ENCODE measurements at places on chromosomes 7 and 10.

DNA sequence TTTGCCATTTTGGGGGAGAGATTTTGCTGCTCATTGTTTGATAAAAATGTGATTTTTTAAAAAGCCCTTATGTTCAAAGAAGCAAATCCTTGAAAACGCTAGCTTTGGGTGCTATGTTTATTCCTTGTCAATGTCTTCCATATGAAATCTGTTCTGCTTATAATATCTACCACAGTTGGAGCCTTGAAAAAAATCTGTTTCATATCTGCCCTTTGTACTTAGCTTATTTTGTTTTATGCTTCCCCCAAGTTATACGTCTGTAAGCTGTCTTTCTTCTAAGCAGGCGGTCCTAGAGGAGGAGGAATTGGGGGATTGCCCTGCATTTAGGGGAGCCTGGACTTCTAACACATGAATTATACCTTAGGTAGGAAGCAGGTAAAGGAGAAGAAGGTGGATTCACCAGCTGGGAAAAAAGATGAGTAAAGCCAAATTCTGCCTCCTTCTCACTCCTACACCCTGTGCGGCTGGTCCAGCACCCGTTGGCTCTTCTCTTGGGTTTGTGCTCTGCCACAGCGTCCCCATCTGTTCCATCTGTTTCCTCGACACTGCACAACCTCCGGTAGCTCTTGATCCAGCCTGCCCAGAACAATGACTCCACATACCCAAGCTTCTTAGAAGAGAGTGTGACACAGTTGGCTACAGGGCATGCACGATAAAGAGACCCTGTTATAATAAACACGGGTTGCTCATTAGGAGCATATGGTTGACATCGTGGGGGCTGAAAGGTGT lies 31.9 kb upstream of the NEUROD6 start:
- DNase-seq = no peak

GRCh38 chr7:2008936-2009540 lies 223.7 kb downstream of the MAD1L1 start:
- no peak for DNase-seq

DNA sequence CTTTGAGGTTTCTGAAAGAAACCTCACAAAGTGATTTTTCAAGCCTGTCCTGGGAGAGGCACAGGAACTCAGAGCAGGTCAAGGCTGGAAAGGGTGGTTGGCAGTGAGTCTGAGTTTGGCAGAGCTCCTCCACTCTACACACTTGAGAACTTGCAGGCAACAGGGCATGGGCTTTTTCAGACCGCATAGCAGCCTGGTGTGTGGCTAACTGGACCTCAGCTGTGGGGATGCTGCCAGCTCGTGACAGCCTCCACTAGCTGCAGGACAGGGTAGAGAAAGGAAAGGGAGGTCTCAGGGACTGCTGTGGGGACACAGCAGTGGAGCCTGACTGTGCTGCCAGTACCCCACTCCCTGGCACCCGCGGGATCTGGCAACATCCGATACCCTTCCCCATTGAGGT lies 2.6 kb downstream of the CDHR1 start:
- no peak for DNase-seq

GRCh38 chr7:44045226-44046014 lies 918 bp downstream of the DBNL start:
- no peak for DNase-seq

DNA sequence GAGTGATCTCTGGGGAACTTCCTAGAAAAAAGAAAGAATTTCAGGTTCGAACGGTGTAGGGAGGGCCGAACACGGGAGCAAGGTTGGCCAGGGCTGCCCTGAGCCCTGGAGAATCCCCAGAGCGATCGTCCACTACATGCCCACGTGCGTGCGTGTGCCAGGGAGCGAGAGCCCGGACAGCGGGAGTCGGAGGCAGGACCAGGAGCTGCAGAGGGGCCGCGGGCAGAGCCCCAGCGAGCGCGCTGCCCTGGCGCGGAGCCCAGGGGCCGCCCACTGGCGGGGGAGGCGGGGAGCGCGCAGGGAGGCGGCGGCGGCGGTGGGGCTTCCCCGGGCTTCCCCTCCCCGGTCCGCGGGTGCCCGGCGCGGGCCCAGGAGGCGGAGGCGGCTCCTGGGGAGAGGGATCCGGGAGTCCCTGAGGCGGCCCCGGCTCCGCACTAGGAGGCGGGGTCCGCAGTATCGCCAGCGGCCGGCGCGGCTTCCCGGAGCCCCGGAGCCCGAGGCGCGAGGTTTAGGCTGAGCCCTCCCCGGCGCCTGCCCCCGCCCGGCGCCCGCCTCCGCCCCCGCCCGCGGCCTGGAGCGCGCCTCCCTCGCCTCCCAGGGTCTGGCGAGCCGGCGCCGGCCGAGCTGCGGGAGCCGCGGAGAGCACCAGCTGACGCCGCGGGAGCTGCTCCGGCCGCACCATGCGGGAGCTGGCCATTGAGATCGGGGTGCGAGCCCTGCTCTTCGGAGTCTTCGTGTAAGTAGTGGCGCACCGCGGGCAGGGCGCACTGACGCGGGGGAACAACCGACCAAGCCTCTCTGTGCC lies at the start of gene PLPP4:
TSS of gene PLPP4 (plus strand) at position 602 of the 805 bp plus-strand sequence. CDS start at position 681, 79 bp downstream.
- DNase-seq = no peak

DNA sequence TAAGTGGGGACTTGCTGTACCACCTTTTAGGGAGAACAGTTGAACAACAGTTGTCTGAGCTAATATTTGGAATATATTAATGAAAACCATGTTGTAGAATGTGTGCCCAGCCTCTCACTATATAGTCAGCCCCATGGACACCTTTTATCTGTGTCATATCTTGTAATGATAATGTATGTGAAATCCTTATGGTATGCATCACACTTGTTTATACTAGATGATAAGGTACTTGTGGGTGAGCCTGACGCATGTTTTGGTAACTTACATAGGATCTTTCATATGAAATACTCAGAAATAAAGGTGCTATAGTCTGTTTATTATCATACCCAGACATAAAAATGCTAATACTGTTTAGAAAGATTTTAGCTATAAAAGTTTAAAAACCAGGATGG lies 32.8 kb downstream of the CAMK1D start:
- DNase-seq = no peak

DNA sequence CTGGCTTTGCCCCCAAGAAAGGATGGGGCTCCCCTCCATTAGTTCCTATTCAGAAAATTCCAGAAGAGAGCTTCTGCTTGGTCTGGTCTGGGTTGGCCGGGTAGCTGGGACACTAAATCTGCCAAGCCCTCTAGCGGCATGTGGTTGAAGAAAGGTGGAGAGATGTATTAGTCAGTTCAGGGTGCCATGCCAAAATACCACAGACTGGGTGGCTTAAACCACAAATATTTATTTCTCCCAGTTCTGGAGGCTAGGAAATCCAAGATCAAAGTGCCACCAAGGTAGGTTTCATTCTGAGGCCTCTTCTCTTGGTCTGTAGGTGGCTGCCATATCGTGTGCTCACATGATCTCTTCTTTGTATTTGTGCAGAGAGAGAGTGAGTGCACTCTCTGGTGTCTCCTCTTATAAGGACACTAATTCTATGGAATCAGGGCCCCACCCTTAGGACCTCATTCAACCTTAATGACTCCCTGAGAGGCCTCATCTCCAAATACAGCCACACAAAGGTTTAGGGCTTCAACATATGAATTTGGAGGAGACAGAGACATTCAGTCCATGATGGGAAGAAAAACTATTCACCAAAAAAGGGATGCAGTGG lies 38.7 kb upstream of the MTPAP start:
- no peak for DNase-seq

DNA sequence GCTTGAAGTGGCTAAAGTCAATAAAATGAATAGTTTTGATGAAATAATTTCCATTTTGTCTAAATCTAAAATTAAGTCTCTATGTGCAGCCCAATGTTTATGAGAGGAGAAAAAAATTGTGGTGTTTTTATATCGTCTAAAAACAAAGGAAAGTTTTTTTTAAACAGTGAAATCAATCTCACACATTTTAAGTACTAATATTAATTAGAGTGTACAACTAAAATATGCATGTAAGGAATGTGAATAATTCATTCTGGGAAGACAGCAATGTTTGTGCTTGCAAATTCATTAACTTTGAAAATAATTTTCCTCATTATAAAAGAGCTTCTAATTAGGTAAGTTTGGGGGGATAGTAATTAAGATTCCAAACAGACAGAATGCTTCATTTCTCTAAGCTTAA lies at the start of gene NPVF:
TSS of gene NPVF (minus strand) at position 101 of the 400 bp plus-strand sequence. CDS start at position 54, 47 bp downstream.
- no peak for DNase-seq

DNA sequence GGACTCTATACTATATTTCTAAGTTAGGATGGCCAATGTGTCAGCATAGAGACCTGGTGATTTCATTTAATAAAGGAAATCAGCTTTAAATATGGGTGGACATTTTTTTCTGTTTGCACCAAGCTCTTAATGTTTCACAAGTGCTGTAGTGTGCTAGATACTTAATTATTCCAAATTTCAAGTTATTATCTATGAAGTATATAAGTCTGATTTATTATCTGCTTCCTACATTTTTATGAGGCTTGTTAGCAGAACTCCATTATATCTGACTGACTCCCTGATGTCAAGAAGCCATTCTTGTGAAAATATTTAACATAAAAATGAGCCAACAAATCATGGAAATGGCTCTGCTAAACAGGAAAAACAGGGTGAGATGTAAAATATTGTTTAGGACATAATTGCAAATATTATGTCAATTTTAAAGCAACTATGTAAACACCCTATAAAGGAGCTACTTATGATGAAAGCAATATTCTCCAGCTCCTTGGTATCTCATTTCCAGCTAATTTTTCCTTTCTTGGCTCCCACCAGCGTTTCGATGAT lies 1415.2 kb downstream of the GATA3 start:
- no peak for DNase-seq

DNA sequence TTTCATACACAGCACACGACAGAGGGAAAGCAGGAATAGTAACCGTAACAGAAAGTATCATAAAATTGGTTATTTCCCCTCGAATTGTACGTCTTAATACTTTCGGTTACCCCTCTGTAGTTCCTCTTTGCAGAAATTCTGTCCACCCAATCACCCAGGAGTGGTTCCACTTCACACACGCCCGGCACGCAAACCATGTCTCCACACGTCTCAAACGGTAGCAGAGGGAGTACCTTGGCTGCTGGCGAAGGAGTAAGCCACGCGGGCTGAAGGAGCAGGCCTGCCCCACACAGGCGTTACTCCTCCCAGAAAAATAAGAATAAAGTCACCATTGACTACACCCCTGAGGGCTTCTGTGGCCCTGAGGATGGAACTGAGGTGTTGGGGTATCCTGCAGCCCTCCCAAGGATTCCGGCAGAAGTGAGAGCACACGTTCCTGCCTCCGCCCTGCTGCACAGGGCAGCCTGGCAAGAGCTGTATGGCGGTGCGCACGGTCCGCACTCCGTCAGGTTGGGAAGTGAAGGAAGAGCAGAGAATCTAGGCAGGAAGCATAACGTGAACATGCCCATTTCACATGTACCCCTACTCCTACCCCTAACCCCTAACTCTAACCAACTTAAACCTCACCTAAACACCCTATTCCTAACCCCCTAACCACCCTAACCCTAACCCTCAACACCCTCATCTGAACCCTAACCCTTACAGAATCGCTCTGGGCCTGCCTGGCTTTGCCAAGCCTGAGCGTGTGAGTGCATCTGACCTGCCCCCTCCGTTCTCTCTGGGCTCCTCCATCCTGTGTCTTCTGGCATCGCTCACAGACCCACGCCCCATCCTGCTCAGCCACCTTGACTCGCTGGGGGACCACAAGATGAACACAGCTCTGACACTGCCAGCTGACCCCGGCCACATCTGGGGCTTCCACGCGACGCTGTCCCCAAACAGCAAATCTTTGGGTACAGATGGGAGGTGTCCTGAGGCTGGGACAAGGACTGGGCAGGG lies 18.2 kb downstream of the GPR146 start:
- no peak for DNase-seq

GRCh38 chr7:151317936-151318335 lies 23.7 kb upstream of the NUB1 start:
- DNase-seq = no peak

DNA sequence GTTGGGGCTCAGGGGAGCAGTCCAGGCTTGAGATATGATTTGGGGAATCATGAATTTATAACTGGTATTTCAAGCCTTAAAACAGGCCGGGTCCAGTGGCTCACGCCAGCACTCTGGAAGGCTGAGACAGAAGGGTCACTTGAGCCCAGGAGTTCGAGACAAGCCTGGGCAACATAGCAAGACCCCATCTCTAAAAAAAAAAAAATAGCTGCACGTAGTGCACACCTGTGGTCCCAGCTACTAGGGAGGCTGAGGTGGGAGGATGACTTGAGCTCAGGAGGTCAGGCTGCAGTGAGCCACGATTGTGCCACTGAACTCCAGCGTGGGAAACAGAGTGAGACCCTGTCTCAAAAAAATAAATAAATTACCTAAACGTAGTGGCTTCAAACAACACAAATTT lies 81.7 kb upstream of the GTF2I start:
- DNase-seq = no peak

DNA sequence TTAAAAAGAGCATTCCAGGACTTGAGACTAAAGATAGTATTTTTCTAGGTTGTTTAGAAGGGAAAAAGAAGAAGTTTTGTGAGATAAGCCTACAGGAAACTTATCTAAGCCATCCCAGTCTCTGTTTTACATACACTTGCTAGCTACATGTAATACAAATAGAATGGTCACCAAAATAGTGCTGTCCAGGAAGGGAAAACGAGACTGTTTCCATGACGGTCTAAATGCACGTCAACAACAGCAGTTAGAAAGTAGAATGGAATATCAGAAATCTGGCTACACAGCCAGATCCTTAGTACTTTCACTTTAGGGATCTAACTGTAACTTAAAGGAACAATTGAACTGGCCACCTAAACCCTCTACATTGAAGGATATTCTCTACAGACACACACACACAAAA lies 117.6 kb downstream of the TSPAN12 start:
- DNase-seq = peak; percentile 33

GRCh38 chr10:86375204-86375603 lies 8.6 kb upstream of the GRID1 start:
- no peak for DNase-seq

DNA sequence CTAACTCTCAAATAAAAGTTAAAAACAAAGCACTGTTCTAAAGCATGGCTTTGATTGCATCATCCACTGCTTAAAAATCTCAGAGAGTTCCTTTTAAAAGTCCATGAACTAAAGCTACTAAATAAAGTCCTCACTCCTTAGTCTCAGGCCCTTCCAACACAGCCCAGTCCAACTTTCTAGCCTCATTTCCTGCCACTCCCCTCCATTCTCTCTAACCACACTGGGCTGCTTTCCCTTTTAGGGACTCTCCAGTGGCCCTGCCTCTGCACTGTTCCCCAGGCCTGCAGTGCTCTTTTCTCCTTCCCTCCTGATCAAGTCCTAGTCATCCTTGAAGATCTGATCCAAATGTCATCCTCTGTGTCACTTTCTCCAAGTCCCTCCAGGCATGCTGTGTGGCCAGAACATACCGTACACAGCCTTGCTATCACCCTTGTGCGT lies 56.9 kb upstream of the PPP1R3C start:
- no peak for DNase-seq

- no peak for DNase-seq
Measured at GRCh38 chr7:50926049-50926448, 143.4 kb upstream of the GRB10 start.
